Mesenchymal stem cell (in vitro differentiated cells and primary cell): ENCODE measurements at places on chromosomes 1 and 21.

- peak; percentile 68 for DNase-seq
- H3K4me3 ChIP-seq: no peak overlapping the region
- H3K27ac ChIP-seq: no peak overlapping the region
- H3K27me3 ChIP-seq: no peaks in the 10 kb centered on the region
These were observed 38.5 kb downstream of the HSPG2 start for GRCh38 chr1:21898326-21899200.

DNA sequence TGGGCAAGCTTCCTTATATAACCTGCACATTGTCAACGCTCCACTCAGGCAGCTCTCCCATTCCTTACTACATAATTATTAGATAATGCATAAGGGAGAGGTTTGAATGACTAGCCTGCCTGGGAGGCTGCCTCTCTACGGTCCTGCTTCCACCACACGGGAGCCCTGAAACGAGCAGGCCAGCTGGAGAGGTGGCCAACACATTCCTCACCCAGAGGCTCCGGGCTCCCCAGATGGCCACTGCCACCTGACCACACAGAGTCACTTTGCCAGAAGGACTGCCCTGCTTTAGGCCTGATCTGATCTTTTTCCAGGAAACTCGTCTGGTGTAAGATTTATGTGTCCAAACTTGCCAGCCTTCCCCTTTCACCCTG, 27.9 kb downstream of the HIVEP3 start:
- H3K4me3 ChIP-seq: no peak overlapping the region
- H3K27me3 ChIP-seq: no peaks in the 10 kb centered on the region
- no peaks in the 10 kb centered on the region for H3K36me3 ChIP-seq
- H3K4me1 ChIP-seq: peaks cover 17% of the 10 kb centered on the region

DNA sequence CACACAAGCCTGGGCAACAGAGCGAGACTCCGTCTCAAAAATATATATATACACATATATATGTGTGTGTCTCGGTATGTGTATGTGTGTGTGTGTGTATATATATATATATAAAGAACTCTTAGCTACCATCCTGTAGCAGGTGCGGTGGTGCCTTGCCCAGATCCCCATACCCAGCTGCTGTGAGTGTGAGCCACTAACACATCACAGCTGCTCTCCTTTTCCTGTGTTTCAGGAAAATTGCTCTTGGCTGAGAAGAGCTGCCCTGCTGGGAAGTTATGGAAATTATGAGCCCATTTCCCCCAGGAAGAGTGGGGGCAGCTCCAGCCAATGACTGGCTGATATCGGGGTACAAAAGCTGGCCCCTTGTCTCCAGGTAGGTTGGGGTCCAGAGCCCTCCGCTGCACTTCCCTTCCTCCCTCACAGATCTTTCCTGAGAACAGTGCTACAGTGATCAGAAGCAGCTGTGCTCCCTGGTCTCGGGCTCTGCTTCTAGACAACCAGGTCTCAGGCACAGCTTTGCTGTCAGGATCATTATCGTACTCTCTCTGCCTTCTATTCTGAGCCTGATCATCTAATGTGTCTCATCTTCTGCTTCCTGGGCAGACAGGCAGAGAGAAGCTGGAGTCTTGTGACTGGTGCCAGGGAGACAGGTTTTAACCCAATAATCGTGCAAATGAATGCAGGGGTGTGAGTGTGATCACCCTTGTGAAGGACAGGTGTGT, 109.6 kb upstream of the ZNF678 start:
- peaks cover 44% of the 10 kb centered on the region for H3K27me3 ChIP-seq
- no peak for DNase-seq
- no peak overlapping the region for H3K4me3 ChIP-seq
- no peaks in the 10 kb centered on the region for H3K4me1 ChIP-seq

DNA sequence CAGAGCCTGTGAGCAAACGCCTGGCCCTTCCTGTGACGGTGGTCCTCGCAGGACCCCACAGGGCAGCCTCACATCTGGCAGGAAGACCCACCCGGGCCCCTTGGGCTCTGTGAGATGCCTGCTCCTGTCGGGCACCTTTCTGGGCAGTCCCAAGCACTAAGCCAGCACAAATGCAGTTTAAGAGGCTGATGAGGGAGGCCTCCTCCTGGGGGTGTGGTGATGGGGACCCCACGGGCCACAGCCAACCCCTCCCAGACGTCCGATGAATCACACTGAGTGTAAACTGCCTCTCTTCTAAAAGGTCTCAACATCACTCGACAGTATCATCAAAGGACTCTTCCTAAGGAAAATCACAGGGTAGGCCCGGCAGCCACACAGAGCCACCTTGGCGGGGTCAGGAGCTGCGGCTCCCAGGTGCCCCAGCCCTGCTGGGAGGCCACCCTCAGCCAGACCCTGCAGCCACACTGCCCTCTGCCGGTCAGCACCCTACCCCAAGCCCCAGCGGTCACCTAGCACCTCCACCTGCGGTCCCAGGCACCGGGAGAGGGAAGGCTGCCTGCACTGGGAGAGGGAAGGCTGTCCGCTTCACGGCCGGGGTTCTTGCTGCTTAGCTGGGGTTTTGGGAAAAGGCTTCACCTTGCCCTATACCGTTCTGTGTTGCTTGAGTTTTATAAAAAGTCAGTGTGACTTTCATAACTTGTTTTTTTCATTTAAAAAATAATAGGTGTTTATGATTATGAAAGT, 3.9 kb upstream of the PRKCZ start:
- peak; percentile 18 for DNase-seq
- no peak overlapping the region for H3K4me3 ChIP-seq
- peaks cover 22% of the 10 kb centered on the region for H3K4me1 ChIP-seq

DNA sequence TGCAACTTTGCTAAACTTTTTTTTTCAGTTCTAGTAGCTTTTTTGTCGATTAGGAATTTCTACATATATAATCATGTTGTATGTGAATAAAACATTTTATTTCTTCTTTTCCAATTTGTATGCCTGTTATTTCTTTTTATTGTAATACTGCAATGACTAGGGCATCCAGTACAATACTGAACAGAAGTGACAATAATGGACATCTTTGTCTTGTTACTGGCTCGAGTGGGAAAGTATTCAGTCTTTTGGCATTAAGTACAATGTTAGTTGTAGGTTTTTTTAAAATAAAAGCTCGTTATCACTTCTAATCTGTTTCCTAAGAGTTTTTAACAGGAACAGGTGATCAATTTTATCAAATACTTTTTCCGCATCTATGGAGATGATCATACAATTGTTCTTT, 9.8 kb downstream of the STPG1 start:
- peaks cover 6% of the 10 kb centered on the region for H3K36me3 ChIP-seq
- no peaks in the 10 kb centered on the region for H3K27me3 ChIP-seq
- DNase-seq: no peak
- no peaks in the 10 kb centered on the region for H3K4me1 ChIP-seq

DNA sequence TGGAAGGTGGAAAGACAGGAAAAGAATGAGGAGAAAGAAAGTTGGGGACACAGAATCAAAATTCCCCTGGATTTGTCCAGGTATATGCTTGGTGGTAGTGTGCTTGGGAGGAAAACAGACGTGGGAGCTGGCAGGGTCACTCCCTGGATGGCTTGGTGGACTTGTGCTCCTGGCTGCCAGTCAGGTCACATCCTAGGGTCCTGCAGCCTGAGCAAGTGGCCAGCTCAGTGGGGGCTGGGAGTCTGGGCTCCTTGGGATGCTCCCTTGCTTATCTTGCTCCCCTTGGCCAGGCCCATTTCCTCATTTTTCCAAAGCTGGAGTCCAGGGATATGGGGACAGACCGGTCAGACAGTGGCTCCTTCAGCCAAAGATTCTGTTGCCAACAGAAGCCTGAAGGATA, 144.0 kb downstream of the CNIH3 start:
- no peak overlapping the region for H3K4me3 ChIP-seq
- no peak for DNase-seq
- H3K36me3 ChIP-seq: no peaks in the 10 kb centered on the region
- H3K27ac ChIP-seq: no peak overlapping the region

GRCh38 chr1:69728206-69728605, 160.5 kb downstream of the LRRC7 start:
- no peaks in the 10 kb centered on the region for H3K4me1 ChIP-seq
- H3K27me3 ChIP-seq: no peaks in the 10 kb centered on the region
- no peak overlapping the region for H3K27ac ChIP-seq
- no peak for DNase-seq
- no peaks in the 10 kb centered on the region for H3K36me3 ChIP-seq
